Activated T-helper 1 cell treated with anti-CD3 and anti-CD28 coated beads, Interleukin-12 subunit alpha, Interleukin-12 subunit beta, Interleukin-2, Interleukin-4 antibody, amounts not matched to agents 30 ng/mL and 10 ng/mL and 1 ng/mL, durations not matched to agents 14 hours and 24 hours and 36 hours (primary cell): ENCODE measurements at places on chromosomes 16 and 17. TPM values are rescaled to one million over a fixed set of nuclear protein-coding genes. Genes with fewer than 3 reads are reported as not detected.
A peak's percentile ranks its signal among the peaks of the same experiment; 100 is the strongest.

EXOC3L1 gene
- total RNA-seq: 0.34 TPM in 1 of 2 replicates, not detected in the other

SHCBP1 gene
- 46.5 and 46.8 TPM in 2 replicates for total RNA-seq

KRT33B gene
- not detected in 2 replicates for total RNA-seq

MYH8 gene
- not detected in 2 replicates for total RNA-seq

- DNase-seq: peak; percentile 2
These were observed 444.0 kb downstream of the XYLT1 start for GRCh38 chr16:17026600-17027242.

NSRP1 gene
- total RNA-seq: 32.4 and 35.3 TPM in 2 replicates

KRT9 gene
- not detected in 2 replicates for total RNA-seq

CES5A gene
- total RNA-seq: not detected in 2 replicates

TOM1L1 gene
- 0.32 and 0.41 TPM in 2 replicates for total RNA-seq

DNA sequence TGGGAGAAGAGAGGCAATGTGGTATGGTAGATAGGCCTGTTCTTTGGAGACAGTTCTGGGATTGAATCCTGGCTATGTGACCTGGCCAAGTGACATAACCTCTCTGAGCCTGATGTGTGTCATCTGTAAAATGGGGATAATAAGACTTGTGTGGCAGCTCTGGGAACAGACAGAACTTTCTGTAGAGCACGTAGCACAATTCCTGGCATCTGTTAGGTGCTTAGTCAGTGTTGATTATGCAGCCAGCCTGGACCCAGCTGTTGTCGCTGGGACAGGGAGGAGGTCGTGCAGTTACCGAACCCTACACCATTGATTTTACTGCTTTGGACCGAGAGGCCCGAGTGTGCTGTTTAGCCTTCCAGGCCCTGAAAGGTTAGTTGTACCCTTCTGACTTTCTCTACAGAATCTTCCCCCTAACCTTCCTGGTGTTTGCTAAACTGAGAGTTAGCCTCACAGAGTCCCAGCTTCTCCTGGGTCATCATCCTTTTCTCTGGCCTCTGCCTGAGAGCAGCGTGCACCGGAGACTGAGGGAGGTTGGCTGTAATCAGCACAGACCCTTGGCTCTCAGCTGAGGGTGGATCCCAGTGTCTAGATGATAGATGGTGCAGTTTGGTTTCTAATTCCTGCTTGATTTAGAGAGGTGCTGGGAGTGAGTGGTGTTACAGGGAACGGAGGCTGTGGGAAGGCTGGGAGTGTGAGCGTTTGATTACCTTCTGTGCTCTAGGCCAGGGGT, 31.9 kb downstream of the MSI2 start:
- DNase-seq: no peak
